ENCODE measurements at places on chromosomes 6 and 20.

GRCh38 chr6:56366141-56366852 lies 118.9 kb upstream of the COL21A1 start:
- no peak for DNase-seq

- no peak for DNase-seq
Observed at GRCh38 chr6:157842212-157842611, 19.2 kb downstream of the SNX9 start.

- DNase-seq = no peak
Observed at GRCh38 chr6:41451039-41451438, 95.1 kb upstream of the FOXP4 start.

DNA sequence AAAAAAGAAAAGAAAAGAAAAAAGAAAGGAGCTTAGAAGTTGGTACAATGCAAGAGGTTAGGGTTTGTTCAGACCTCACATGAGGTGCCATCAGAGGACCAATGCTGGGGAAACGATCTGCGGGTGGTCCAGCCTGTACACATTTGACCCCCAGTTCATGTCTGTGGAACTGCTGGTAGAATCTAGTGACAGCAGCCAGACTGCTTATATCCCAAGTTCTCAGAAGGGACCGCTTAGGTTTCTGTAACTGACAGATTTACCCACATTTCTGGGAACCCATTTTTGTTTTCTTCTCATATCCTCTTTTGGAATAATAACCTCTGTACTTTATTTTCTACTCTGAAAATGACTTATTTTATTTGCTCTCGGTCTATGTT lies 4.7 kb downstream of the PPP1R18 start:
- no peak for DNase-seq

- DNase-seq = no peak
Observed at GRCh38 chr6:90442366-90442765, 144.5 kb downstream of the MAP3K7 start.

GRCh38 chr20:35660122-35660937 lies 4.4 kb downstream of the CPNE1 start:
- DNase-seq = no peak

- DNase-seq = no peak
Observed at GRCh38 chr20:41748051-41748450, 129.9 kb upstream of the CHD6 start.

DNA sequence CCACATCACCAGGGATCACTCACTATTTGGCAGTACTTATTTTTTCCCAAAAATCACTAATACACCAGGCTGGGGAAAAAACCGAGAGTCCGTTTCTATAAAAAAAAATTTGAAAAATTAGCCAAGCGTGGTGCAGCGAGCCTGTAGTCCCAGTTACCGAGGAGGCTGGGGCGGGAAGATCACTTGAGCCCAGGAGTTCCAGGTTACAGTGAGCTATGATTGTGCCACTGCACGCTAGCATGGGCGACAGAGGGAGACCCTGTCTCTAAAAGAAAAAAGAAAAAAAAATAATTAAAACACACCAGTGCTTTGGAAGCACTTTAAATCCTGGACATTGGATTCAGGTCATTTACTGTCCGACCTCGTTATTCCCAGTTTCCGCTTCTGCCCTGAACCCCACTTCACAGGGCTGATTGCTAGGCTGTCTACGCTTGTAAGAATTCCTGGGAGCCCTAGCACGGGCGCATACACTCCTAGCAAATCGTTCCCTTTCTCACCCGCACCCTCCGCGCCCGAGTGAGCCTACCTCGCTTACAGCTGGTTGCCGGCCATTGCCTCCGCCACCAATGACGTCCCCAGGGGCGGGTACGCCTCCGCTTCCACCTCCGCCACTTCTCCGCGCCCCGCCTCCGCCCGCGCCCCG lies at the start of gene TPMT:
Gene TPMT, minus strand, starts transcription at position 571 of the 643 bp plus-strand sequence. CDS start 5,950 bp downstream, outside the sequence.
- no peak for DNase-seq

GRCh38 chr6:79038061-79038460 lies 40.0 kb downstream of the PHIP start:
- DNase-seq = no peak
